ENCODE measurements at places on chromosomes 13 and 19.

DNA sequence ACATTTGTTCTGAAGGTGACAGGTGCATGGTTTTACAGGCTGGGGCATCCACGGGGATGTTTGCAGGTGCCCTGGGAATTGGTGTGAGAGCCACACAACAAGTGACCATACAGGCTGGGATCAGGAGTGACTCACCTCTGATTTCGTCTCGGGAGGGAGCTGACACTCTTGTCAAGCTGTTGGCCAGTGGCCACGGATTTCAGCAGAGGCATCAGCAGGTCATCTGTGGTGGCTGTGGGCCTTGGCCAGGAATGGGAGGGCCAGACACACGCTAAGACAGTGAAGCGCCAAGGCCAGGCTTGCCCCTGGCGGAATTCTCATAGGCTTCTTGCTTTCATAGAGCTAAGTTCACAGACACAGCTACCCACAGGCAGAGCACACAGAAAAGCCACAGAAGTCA is 108.6 kb downstream of the HSPH1 start:
- no peak for DNase-seq

GRCh38 chr13:89832827-89833226 is 1514.7 kb upstream of the MIR17HG start:
- DNase-seq, result peak; percentile 18

GRCh38 chr19:48750771-48751504 is 1.5 kb downstream of the FUT1 start:
- no peak for DNase-seq

- DNase-seq, result no peak
Measured at GRCh38 chr13:57666131-57666953, 34.8 kb downstream of the PCDH17 start.

- no peak for DNase-seq
Measured at GRCh38 chr19:8575467-8575997, 1.7 kb downstream of the MYO1F start.
